ENCODE measurements at places on chromosomes 16 and 17.

DNA sequence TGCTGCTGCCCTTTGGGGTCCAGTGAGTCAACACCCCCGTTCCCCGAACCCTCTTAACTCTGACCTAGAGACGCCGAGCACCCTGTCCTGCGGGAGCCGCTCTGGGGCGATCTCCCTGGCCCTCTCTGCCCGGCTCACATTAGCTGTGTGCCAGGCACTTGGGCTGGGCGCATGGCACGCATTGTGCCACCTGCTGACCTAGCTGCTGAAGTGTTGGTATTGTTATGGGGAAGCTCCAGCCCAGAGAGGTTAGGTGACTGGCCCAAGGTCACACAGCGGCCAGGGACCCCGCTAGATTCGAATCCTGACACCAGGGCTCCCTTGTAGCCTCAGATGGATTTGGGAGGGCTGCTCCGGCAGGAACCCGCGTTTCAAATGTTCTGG lies 1.1 kb downstream of the HSD17B1 start:
- no peak for DNase-seq

GRCh38 chr16:66474750-66475199 lies 47.7 kb downstream of the BEAN1 start:
- DNase-seq, result peak; percentile 65

DNA sequence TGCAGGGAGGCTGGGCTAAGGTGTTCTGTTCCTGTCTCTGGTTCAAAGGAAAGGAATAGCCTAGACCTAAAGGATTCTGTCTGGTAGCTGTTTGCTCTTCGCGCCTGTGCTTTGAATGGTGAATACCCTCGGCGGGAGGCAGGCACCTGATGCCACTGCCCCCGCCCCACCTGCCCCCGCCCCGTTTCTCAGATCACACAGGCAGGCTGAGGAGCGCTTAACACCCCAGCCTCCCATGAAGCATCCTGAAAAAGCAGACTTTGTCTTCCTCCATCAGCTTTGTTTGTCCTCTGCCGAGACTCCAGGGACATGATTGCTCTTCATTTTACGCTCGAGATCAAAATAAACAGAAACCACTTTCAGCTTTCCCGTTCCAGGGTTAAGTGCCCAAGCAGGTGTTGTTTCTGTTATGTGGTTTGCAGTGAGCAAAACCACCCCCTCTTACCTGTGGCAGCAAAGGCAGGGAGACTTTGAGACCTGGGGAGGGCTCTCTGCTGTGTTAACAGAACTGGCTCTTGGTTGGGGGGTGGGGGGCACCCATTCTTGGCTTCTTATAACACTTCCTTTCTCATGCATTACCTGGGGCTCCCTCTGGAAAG lies 452.1 kb downstream of the WWOX start:
- no peak for DNase-seq

- DNase-seq, result no peak
These were observed 21.9 kb downstream of the C16orf95 start for GRCh38 chr16:87295259-87295658.

DNA sequence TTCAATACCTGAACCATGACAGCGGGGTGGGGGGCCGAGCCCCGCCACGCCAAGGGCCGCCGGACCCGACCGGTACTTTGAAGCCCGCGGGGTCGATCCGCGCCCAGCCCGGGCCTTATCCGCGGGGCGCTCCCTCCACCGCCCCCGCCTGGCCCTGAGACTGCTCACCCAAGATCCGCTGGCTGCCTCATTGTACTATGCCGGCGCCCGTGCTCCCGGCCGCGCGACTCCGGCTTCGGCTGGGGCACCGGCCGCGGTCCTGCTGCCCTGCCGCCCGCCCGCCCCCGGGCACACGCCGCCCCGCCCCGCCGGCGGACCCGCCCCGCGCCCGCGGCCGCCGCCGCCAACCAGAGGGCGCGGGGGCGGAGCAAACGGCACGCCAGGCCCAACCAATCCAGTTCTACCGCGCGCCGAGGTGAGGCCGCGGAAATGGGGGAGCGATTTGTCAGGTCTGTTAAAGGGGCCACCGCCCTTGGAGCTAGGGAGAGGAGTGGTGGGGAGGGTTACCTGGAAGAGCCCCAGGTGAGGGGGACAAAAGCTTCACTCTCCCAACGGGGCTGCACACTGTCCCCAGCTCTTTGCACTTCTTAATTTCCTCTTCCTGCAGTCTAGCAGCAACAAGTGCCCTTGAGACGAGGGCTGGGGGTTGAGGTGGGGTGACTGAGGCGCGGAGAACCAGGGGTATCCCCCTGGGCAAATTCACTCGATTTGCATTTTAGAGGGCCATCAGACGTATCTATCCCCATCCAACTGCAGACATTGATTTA lies at the start of gene TEX2:
Gene TEX2, minus strand, starts transcription at position 261 of the 767 bp plus-strand sequence. CDS start 49,043 bp downstream, outside the sequence.
- DNase-seq, result peak; percentile 87

DNA sequence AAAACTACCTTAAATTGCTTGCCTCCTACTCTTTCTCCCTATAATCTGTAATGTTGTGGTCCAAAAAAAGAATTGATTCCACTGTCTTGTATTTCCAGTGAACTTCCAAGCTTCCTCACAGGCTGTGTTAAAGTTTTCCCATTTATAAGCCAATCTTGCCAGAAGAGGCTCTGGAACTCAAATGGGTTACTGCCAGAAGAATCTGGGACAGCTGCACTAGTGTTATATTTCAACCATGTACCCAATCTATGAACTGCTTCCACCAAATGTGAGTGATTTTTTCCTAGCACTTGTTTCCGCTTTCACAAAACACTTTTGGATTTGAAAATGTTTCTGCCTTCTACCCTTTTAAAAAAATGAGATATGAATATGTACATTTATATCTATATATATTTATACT lies 1.8 kb downstream of the CCDC43 start:
- no peak for DNase-seq

GRCh38 chr17:57955183-57955931 lies at the start of gene CUEDC1:
Gene CUEDC1, minus strand, starts transcription at chr17:57955412. Its CDS starts 69,848 bp downstream, at chr17:57885564.
- DNase-seq, result peak; percentile 63

- no peak for DNase-seq
These were observed 26.1 kb upstream of the MLKL start for GRCh38 chr16:74726716-74727115.

GRCh38 chr17:80779961-80780380 lies 211.7 kb upstream of the CHMP6 start:
- DNase-seq, result no peak

- no peak for DNase-seq
These were observed 14.6 kb upstream of the CPPED1 start for GRCh38 chr16:12818326-12818725.

GRCh38 chr16:51818342-51818944 lies 667.4 kb upstream of the SALL1 start:
- no peak for DNase-seq

GRCh38 chr17:38419508-38419981 lies 8.7 kb upstream of the ARHGAP23 start:
- no peak for DNase-seq

GRCh38 chr16:79677799-79678530 lies 77.4 kb upstream of the MAF start:
- DNase-seq, result no peak

DNA sequence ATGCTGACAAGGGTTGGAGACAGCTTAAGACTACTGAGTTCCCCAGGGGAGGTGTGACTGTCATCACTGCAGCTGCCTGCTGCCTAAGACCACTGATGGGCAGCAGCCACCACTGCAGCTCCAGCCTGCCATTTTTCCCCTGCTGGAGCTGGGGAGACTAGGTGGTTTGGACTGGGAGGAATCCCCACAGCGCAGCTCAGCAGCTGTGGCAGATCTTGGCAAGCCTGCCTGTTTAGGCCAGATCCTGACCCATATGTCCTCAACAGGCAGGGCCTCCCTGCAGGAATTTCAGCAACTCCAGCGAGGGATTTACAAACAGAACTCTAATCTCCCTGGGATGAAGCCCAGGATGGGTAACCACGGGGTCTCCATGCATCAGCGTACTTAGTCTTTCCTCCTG lies 356.4 kb upstream of the TOM1L1 start:
- no peak for DNase-seq

DNA sequence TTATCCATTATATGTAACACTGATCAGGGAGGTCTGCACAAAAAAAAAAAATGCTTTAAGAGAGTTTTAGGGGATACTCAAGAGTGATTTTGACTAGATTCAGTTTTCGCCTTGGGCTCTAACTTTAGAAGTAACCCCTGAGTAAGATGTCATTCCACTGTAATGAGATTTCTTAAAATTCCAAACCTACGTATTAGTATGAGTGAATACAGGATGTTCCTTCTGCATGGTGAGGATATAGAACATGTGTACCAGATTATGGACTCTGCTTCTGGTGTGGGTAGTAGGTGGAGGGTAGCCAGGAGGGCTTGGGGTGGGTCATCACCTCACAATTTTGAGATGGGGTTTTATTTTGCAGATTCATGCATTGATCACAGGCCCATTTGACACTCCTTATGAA lies 4.3 kb downstream of the UBE2Z start:
- DNase-seq, result no peak

DNA sequence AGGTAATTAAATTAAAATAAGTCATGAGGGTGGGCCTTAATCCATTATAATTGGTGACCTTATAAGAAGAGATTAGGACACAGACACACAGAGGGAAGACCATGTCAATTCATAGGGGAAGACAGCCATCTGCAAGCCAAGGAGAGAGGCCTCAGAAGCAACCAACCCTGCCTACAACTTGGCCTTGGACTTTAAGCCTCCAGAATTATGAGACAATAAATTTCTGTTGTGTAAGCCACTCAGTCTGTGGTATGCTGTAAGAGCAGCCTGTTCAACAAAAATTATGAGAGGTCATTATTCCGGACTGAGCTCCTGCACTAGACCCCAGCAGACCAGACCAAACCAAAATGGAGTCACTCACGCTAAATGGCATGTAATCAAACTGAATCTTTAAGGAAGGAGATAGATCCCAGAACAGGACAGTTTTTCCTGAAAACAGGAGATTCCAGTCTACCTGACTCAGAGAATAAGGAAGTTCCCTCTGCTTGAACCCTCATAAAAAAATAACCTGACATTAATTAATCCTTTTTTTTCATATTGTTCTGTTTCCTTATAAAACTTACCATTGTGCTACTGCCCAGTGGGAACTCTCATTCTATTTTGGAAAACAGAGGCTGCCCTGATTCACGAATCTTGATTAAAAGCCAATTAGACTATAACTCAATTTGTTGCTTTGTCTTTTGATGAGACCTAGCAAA lies 74.3 kb downstream of the DNAH3 start:
- no peak for DNase-seq

- no peak for DNase-seq
These were observed 121.7 kb downstream of the IRX5 start for GRCh38 chr16:55052348-55052734.

DNA sequence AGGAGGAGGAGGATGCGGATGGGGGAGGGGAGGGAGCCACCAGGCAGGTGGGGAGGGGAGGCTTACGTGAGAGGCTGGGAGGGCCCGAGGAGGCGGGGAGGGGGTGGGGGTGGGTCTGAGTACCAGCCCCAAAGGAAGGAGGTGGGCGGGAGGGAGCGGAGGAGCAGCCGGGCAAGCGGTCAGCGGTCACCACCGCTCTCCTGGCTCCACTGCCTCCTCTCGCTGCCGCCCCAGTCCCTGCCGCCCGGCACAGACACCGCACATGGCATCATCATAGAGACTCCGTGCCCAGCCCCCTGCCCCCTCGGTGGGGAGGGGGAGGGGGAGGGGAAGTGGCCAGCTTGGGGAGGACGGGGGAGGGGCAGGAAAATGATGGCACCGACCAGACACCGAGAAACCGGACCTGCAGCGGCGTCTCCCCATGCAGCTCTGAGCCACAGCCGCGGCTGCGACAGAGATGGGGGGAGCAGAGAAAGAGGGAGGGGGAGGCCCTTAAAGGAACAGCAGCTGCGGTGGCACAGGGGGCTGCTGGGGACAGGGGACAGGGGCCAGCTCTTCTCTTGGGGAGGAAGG lies at the start of gene TLCD3B:
Gene TLCD3B, minus strand, starts transcription at position 431 of the 573 bp plus-strand sequence. CDS start 744 bp downstream, outside the sequence.
- DNase-seq, result no peak

- DNase-seq, result no peak
These were observed 143.8 kb downstream of the ZNF423 start for GRCh38 chr16:49712106-49712505.

- DNase-seq, result no peak
These were observed 2.0 kb upstream of the KIFC3 start for GRCh38 chr16:57804111-57804837.

DNA sequence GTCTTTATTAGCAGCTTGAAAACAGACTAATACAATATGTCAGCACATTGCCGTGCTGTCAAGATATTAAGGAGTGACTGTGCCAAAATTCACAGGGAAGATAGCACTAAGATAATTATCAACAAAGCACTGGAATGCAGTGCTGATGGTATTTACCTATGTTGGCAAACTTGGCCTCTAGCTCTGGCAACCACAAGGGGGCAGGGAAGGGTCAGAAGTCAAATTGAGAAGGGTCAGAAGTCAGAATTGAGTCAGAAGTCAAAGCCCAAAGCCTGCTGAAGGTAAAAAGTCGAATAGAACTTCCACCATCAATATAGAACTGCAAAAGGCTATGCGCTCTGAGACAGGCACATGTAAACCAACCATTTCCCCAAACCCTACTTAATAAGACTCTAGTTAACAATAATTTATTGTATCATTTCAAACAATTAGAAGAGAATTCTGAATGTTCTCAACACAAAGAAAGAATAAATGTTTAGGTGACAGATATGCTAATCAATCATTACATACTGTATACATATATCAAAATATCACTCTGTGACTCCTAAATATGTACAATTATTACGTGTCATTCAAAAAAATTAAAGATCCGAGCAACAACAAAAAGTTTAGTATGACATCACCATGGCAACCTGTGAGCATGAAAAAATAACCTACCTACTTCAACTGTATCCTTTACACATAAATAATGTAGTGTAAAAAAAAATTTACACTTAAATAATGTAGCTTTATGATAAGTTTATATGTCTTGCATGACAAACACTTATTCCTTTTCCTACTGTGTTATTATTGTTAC lies 916.1 kb downstream of the KCNJ2 start:
- DNase-seq, result no peak

- no peak for DNase-seq
These were observed 174.3 kb upstream of the NLRP1 start for GRCh38 chr17:5758651-5759050.

DNA sequence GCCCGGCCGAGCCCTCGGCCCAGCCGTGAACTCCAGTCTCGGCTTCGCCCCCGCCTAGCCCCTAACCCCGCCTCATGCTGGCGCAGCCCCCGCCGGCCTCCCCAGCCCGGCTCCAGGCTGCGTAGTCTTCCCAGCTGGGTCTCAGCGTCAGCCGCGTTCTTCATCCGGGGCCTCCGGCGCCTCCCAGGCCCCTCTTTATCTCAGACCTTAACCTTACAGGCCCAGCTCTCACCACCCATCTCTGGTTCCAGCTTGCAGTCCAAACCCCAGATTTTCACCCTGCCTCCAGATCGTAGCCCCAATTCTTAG lies at the start of gene PROCA1:
Gene PROCA1, minus strand, starts transcription at position 166 of the 309 bp plus-strand sequence. CDS start 228 bp downstream, outside the sequence.
- DNase-seq, result peak; percentile 23

DNA sequence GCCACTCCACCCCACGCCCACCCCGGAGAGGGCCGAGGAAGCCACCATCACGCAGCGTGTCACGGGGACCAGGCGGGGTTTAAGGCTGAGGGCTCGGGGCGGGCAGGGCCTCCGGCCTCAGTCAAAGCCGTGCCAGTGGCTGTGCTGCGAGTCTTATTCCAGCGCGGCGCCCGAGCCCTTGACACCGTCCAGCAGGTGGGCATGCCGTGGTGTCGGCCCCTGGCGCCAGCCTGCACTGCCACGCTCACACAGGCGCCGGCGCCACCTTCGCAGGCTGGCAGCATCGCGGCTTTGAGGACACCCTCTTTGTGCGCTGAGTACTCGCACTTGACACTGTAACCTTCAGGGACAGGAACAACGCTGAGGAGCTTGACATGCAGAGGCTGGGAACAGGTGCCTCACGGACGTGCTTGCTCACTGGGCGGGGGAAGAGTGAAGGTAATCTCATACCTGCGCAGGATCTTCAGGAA lies 34.0 kb upstream of the ZNF629 start:
- DNase-seq, result no peak

GRCh38 chr16:51405361-51405760 lies 254.3 kb upstream of the SALL1 start:
- no peak for DNase-seq

- no peak for DNase-seq
These were observed 150.2 kb upstream of the CACNG5 start for GRCh38 chr17:66684731-66685130.
